Parietal lobe (tissue), 2 donors: ENCODE measurements at places on chromosomes 16 and 17. TPM values are rescaled to one million over a fixed set of nuclear protein-coding genes. Genes with fewer than 3 reads are reported as not detected.

Gene CALB2
- total RNA-seq: 17.8 TPM

Gene RDM1
- total RNA-seq: 0.94 TPM

Gene KRTAP2-3
- not detected for total RNA-seq

Gene SPNS2
- total RNA-seq: 16.3 TPM

Gene SEPTIN1
- 0.94 TPM for total RNA-seq

Gene ASGR1
- 12.5 TPM for total RNA-seq

Gene ZPBP2
- total RNA-seq: not detected

Gene OXLD1
- 13.8 TPM for total RNA-seq

Gene MEOX1
- not detected for total RNA-seq

Gene BAHCC1
- 31.3 TPM for total RNA-seq

Gene GAS7
- 94.5 TPM for total RNA-seq

Gene CACNG4
- total RNA-seq: 62.3 TPM

Gene DBF4B
- 7.5 TPM for total RNA-seq

Gene KRT32
- total RNA-seq: not detected

Gene PSMD12
- total RNA-seq: 41.3 TPM

Gene CHAD
- total RNA-seq: not detected

Gene UNC13D
- 0.94 TPM for total RNA-seq

Gene METRNL
- total RNA-seq: 21.6 TPM

Gene ITGB3
- 4.7 TPM for total RNA-seq

Gene TAT
- total RNA-seq: not detected

Gene KRTAP3-1
- not detected for total RNA-seq

Gene ABI3
- not detected for total RNA-seq
